Mucosa of descending colon (tissue), 3 donors: ENCODE measurements at places on chromosomes 1 and 21. TPM values are rescaled to one million over a fixed set of nuclear protein-coding genes. Genes with fewer than 3 reads are reported as not detected.
A peak's percentile ranks its signal among the peaks of the same experiment; 100 is the strongest.

DNA sequence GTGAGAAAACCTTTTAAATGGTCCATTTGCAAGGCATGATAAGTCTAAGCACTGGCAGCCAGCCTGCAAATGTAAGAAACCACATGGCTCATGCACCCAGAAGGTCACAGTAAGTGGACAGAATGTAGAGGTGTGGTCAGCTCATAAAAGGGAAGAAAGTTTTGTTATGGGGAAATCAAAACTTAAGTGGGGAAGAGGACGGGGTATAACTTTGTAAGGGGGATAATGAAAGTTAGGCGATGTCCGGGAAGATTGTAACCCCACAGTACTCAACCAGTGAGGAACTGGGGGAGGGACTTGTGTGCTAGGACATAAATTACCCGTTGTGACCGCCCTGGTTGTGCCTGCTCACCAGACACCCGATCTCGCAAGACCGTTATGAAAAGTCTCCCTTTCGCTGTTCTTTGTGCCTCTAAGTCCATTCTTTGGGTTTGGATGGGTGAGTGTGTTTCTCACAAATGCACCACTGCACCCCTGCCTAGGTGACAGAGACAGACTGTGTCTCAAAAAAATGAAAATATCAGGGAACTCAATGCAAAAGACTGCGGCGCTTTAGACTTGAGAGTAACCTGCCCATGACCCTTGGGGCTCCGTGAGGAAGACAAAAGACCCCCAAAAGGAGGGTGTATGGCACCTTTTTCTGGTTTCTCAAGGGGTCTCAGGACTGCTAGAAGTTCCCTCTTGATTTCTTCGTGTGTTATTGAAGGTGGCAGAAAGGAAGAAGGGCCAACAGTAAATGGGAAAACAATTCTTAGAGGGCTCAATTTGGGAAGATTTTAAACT is 28.6 kb upstream of the ZNF496 start:
- DNase-seq = peak; percentile 21

GRCh38 chr1:198267921-198268320 is 111.1 kb downstream of the NEK7 start:
- DNase-seq = no peak

GRCh38 chr1:63411066-63411465 is 43.6 kb downstream of the ALG6 start:
- no peak for DNase-seq

GRCh38 chr1:59678493-59679228 is 136.1 kb upstream of the HOOK1 start:
- DNase-seq = no peak

GRCh38 chr21:16563116-16563515 is 833.3 kb downstream of the USP25 start:
- DNase-seq = no peak

DNA sequence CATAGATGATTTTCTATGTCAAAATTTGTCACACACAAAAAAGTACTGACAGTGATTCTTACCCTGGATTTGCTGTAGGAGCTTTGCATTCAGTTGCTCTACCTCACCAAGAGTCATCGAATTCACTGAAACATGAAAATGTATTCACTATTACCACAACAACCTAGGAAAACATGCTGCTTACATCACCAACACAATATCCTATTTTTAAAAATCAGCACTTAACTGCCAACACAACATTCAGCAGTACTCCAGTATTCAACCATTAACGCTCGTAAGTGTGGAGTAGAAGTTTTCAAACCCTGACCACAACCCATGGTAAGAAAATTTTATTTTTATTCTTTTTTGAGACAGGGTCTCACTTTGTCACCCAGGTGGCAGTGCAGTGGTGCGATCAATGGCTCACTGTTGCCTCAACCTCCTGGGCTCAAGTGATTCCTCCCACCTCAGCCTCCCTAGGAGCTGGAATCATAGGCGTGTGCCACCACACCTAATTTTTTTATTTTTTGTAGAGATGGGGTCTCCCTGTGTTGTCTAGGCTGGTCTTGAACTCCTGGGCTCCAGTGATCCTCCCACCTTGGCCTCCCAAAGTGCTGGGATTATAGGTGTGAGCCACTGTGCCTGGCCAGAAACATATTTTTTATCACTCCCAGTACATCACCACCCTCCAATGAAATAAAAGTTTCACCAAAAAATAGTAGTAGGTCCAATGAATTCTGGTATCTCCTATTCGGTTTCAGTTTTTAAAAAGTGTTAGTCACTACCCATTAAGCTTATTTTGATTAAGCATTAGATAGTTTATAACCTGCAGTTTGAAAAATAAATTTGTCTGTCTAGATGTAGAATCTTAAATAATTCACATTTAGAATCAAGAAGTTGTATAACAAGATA is 23.8 kb downstream of the C21orf91 start:
- no peak for DNase-seq

DNA sequence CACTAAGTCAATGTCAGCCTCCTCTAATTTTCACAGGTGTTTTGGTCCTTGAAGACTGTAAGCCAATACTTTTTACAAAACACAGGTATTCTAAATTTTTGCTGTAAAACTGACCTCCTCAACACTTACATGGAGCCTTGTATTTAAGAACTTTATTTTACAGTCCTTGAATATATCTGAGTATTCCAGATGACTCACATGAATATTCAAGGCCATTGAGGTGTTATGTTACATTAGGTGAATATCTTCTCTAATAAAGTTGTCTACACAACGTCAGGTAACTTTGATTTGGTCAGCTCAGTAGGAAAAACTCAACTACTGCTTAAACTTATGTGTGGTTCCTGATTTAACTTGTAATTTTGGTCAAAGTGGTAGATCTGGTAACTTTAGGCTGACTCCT is 254.2 kb downstream of the OLFM3 start:
- no peak for DNase-seq

GRCh38 chr1:4614371-4615137 is 39.9 kb upstream of the AJAP1 start:
- DNase-seq = no peak

- DNase-seq = peak; percentile 35
These were observed 220.5 kb upstream of the B3GALT2 start for GRCh38 chr1:193406901-193407300.

DNA sequence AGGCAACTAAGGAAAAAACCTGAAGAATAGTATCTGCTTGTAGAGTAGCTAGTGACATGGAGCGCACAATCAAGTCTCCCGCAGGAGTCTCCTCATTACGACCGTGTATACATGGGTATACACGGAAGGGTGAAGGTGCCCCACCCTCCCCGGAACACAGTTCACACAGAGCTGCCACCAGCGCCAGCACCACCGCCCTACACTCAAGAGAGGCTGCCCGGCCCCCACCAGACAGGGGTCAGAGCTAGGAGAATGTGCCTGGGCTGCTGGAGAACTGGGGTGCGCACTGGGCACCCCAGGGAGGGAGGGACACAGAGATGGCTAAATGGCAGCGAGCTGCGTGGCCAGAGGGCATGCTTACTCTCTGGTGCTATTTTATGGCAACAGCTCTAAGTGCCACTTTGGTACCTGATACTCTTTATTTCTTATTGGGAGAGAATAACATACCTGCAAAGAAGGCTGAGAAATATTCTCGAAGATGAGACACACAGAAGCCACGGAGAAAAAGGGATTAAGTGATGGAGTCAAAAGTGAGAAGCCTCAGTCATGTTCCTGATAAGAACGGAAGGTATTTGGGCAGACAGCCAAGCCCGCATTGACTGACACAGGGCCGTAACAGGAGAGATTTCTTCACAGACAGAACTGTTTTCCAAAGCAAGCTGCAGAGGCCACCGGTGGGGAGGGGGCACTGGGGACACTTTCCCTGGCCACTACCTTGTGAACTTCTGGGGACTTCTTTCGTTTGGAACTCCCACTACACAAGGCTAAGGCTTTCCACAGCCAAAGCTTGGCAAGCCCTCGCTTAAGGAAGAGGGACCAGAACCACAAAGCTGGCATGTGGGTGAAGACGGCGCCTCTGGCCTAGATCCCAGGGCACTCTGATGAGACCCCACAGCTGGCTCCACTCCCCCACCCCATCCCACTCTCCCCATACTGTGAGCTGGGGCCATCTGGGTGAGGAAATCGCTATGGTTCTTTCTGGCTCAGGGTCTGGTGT is 108.0 kb downstream of the PGBD5 start:
- peak; percentile 54 for DNase-seq

- DNase-seq = no peak
These were observed 25.0 kb downstream of the SDC3 start for GRCh38 chr1:30883389-30884172.

- peak; percentile 96 for DNase-seq
These were observed 18.4 kb upstream of the TNFRSF1B start for GRCh38 chr1:12148160-12148957.

DNA sequence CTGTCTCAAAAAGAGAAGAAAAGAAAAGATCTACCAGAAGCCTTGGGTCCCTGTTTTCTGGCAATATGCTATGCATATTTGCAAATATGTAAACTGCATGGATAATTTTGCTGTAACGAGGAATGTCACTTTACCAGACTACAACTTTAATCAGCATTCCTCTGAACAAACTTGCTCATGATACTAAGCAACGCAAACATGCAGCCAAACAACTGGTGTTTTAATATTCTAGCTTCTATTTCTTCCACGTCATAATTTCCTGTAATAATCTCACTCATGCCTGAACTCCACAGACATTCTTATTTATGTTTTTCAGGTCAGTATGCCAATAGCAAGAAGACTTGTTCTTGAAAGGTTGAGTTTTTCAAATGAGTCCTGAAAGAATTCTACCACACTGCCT is 114.1 kb downstream of the SIM2 start:
- no peak for DNase-seq

- no peak for DNase-seq
These were observed 186.6 kb downstream of the GRIK3 start for GRCh38 chr1:36847761-36848160.

DNA sequence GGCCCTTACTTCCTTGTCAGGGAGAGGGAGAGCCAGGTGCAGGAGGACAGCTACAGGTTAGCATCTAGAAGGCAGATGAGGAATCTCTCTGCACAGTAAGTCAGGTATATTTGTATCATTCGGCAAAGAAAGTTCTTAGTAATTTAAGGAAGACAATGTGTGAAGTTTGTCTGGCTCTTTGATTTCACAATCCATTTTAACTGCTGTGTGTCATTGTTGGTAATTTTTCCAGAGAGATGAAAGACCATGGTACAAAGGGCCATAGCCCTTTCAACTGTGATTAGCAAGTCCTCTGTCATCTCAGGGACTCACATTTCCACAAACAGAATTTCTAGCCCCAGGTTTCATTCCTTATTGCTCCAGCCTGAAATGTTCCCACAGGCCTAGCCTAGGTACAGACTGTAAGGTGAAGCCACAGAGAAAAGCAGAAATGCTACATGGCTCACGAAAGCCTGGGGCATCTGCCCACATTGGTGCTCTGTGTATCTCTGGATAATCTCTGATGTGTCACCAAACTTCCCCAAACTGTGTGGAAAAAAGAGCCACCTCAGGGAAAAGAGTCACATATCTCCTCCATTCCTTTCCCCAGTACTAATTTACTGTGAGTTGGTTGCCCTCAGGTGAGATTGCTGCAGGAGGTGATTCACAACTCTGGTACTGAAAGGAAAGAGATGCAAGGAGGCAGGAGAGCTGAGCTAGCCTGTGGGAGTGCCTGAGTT is 70.6 kb downstream of the SYT6 start:
- DNase-seq = no peak

GRCh38 chr1:100646001-100646400 is 73.5 kb upstream of the VCAM1 start:
- DNase-seq = no peak

DNA sequence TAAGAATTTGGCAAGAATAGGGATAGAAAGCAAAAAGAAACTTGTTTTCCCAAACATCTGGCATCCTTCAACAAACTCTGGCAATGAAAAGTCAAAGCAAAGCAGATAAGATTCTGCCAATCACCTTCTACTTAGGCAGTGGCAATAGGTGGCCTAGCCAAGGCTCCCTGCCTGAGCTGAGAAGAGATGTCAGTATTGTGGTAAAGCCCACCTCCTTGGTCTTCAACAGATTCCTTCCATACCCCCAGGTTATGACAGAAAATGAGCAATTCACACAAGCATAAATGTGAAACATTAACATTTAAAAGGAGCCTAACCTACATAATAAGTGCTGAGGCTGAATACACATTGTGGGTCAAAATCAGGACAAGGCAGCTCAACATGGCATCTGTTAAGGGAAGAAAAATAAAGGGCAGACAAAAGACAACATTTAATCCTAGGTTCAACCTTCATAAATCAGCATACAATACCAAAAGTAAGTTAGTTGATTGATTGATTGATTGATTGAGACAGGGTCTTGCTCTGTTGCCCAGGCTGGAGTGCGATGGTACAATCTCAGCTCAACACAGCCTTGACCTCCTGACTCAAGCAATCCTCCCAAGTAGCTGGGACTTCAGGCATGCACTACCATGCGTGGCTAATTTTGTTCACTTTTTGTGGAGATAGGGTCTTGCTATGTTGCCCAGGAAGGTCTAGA is 123.1 kb downstream of the AKT3 start:
- no peak for DNase-seq

DNA sequence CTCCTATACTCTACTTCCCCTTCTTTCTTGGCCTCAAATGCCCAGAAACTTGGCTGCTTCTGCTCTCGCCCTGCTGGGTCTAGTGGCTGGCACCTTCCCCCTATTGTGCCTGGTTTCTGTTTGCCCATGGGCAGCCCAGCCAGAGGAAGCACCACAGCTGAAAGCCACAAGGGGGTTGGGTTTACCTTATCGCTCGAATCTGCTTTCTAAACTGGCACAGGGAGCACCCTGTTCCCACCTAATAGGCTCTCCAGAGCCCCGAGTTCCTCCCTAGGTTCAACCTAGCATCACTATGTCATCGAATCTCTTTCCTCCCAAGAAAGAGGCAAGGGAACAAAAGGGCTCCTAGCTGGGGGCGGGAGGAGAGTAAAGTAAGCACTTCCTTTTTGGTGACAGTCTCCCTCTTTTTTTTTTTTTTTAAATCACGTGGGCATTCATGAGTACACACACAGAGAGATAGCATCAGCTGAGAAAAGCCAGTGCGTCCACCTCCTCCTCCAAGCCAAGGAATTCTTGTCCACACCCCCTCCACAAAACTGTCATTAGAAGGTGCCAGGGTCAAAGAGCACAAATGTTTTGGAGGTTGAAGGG is 72.8 kb downstream of the PLEKHA6 start:
- DNase-seq = no peak

- DNase-seq = no peak
These were observed 35.5 kb downstream of the SDCCAG8 start for GRCh38 chr1:243291292-243291691.

TFAP2E gene
- total RNA-seq = 0.79 TPM

RHEX gene
- 3.9 TPM for total RNA-seq

HSPB7 gene
- 1.5 TPM for total RNA-seq

STMN1 gene
- 32.6 TPM for total RNA-seq

LHX4 gene
- total RNA-seq = 0.41 TPM

SLC2A1 gene
- total RNA-seq = 81.2 TPM

HSF2BP gene
- total RNA-seq = 0.48 TPM

LRRC3 gene
- 2.1 TPM for total RNA-seq

EDN2 gene
- total RNA-seq = 2.0 TPM
